Activated CD8-positive, alpha-beta T cell treated with anti-CD3 and anti-CD28 coated beads, Interleukin-2, amount 10 ng/mL, durations not matched to agents 7 days and 5 days (primary cell): ENCODE measurements at places on chromosomes 7 and 10. TPM values are rescaled to one million over a fixed set of nuclear protein-coding genes. Genes with fewer than 3 reads are reported as not detected.

Gene KNDC1
- total RNA-seq: 0.32 TPM

Gene SPDYE8
- not detected for total RNA-seq

Gene CYP3A4
- not detected for total RNA-seq

Gene AGAP3
- total RNA-seq: 12.1 TPM
